Stimulated activated CD8-positive, alpha-beta memory T cell treated with anti-CD3 and anti-CD28 coated beads, Interleukin-7, amount 100 ng/mL, for 1 hour (primary cell): ENCODE measurements at places on chromosomes 3 and 15.

- no peak for DNase-seq
These were observed 13.5 kb downstream of the PTPRG start for GRCh38 chr3:61574854-61575253.

GRCh38 chr3:9729419-9729818 lies 2.1 kb upstream of the BRPF1 start:
- no peak for DNase-seq

DNA sequence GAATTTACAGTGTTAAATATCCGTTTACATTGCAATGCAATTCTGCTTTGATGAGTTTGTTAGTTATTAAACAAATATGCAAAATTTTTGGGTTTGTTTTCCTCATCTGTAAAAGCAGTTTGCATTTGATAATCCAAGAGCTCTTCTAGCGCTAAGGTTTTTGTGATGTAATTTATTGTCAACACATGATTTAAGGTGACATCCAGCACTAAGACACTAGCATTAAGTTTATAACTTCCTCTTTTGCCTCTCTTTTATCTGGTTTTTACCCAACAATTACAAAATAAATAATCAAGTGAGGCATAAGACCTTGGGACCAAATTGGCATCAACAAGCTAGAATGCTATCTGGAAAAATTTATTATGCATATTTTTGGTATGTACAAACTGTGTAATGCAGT lies 969 bp upstream of the DNAJC19 start:
- no peak for DNase-seq

- DNase-seq = no peak
These were observed 2.5 kb upstream of the PLCB2 start for GRCh38 chr15:40310001-40310959.
